ENCODE measurements at places on chromosomes 11 and 22. TPM values are rescaled to one million over a fixed set of nuclear protein-coding genes. Genes with fewer than 3 reads are reported as not detected.

The OR52I1 gene
- not detected for total RNA-seq

The LRRC56 gene
- total RNA-seq: 2.2 TPM

The MAP6 gene
- total RNA-seq: 0.23 TPM

The GRIA4 gene
- total RNA-seq: not detected

DNA sequence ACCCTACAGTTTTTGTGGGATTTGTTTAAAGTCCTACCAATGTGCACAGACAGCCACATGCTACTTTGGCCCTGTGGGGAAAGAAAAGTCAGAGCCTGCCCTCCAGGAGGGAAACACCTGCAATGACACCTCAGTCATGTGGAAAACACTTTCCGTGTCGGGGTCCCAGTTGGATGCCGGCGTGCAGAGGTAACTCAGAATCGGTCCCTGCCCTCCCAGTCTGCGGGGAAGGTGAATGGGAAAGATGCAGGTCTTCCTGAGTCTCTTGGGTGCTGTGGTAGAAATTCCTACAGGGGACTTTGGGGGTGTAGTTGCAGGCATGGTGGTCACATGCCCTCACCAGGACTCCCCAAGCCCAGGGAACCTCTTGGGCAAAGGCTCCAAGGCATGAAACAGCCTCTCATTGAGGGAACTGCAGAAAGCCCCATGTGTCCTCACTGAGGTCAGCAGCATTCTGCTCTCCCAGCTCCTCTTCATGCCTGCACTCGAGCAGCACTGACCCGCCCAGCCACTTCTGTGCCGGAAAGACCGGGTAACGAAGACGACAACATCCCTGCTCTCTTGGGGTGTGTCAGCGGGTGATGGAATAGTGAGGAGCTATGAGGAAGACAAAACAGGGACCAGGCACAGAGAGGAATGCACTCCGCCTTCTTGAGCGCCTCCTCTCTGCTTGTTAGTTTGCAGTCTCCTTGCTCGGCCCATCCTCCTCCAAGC lies 4.7 kb downstream of the RIBC2 start:
- peaks cover 45% of the 10 kb centered on the region for H3K36me3 ChIP-seq
- H3K27ac ChIP-seq: no peak overlapping the region
- H3K4me3 ChIP-seq: no peak overlapping the region
- H3K4me1 ChIP-seq: peaks cover 13% of the 10 kb centered on the region
- no peaks in the 10 kb centered on the region for H3K27me3 ChIP-seq

DNA sequence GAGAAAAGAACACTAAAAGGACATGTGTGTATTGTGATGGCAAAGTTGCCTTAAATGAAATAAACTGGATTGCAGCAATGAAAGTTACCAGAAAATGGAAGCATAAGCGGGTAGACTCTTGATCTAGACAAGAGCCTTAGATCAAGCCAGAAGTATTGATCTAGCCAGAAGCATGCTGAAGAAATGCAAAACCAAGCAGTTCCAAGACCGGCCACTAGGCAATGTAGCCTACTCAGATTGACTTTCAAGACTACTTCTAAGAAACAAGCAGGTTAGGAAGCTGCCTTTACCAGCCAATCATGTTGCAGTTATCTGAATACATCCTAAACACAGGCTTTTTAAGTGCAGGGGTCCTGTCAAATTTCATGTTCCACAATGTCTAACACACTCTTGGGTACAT lies 54.6 kb downstream of the KCNA4 start:
- no peak for DNase-seq
- no peak overlapping the region for H3K4me3 ChIP-seq
- H3K36me3 ChIP-seq: no peaks in the 10 kb centered on the region
- H3K4me1 ChIP-seq: no peaks in the 10 kb centered on the region

DNA sequence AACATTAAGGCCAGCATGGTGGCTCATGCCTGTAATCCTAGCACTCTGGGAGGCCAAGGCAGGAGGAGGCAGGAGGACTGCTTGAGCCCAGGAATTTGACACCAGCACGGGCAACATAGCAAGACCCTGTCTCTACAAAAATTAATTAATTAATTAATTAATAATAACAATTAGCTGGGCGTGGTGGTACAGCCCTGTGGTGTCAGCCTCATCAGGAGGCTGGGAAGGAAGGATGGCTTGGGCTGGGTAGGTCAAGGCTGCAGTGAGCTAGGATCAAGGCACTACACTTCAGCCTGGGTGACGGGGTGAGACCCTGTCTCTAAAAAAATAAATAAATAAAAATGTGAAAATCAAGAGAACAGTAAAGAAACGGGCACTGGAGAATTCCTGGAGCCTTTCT lies 1.4 kb downstream of the ARFGAP3 start:
- H3K4me1 ChIP-seq: peaks cover 9% of the 10 kb centered on the region
- H3K4me3 ChIP-seq: peak overlapping the region; percentile 91
- H3K27me3 ChIP-seq: no peaks in the 10 kb centered on the region

The RASSF7 gene
- 20.3 TPM for total RNA-seq

The HINFP gene
- total RNA-seq: 35.5 TPM

- no peak overlapping the region for H3K27ac ChIP-seq
- peaks cover 7% of the 10 kb centered on the region for H3K36me3 ChIP-seq
- H3K27me3 ChIP-seq: no peaks in the 10 kb centered on the region
- no peak overlapping the region for H3K4me3 ChIP-seq
- no peak for DNase-seq
Observed at GRCh38 chr22:43011079-43011478, 3.9 kb downstream of the PACSIN2 start.

GRCh38 chr22:49962012-49962750 lies 1.6 kb downstream of the PIM3 start:
- DNase-seq: peak; percentile 54
- H3K27me3 ChIP-seq: no peaks in the 10 kb centered on the region
- H3K4me3 ChIP-seq: peak overlapping the region; percentile 90
- peaks cover 18% of the 10 kb centered on the region for H3K4me1 ChIP-seq
- peaks cover 40% of the 10 kb centered on the region for H3K36me3 ChIP-seq

DNA sequence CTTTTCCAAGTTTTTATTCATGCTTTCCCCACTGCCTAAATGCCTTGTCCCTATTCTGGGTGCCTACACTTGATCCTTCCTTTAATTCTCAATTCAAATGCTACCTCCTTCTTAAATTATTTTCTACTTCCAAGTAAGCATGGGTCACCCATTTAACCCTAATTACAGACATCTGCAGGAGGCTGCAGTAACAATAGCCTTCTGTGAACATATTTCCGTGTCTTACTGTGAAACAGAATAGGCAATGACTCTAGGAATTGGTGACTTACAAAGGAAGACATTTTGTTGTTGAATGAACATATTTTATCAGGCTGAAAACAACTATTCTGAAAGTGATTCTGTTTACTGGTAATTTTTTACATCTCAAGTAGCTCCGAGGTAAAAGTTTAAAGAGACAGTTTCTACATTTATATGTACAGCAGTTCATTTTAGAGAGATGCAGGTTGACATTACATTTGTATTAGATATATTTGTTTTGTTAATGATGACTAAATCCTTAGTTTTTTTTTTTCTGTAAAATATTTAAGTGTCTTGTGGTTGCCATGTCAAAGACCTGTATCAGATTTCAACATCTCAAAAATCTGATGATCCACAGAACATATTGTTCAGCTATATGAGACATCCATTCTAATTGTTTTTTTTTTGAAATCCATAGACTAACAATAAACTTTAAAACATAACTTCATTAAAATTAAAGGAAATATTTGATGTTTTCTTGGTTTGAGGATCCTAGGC lies 316.8 kb downstream of the CASP12 start:
- H3K27ac ChIP-seq: no peak overlapping the region
- no peak for DNase-seq
- no peaks in the 10 kb centered on the region for H3K36me3 ChIP-seq

The SULT4A1 gene
- total RNA-seq: not detected

- no peaks in the 10 kb centered on the region for H3K36me3 ChIP-seq
- no peaks in the 10 kb centered on the region for H3K27me3 ChIP-seq
- no peak overlapping the region for H3K4me3 ChIP-seq
- H3K4me1 ChIP-seq: no peaks in the 10 kb centered on the region
- H3K27ac ChIP-seq: no peak overlapping the region
- no peak for DNase-seq
Observed at GRCh38 chr11:131750152-131750551, 379.7 kb downstream of the NTM start.

The OR52E6 gene
- not detected for total RNA-seq

- no peaks in the 10 kb centered on the region for H3K4me1 ChIP-seq
- H3K27ac ChIP-seq: no peak overlapping the region
- no peak overlapping the region for H3K4me3 ChIP-seq
- no peaks in the 10 kb centered on the region for H3K36me3 ChIP-seq
- no peak for DNase-seq
Observed at GRCh38 chr22:49103314-49104059, 724.2 kb downstream of the BRD1 start.

DNA sequence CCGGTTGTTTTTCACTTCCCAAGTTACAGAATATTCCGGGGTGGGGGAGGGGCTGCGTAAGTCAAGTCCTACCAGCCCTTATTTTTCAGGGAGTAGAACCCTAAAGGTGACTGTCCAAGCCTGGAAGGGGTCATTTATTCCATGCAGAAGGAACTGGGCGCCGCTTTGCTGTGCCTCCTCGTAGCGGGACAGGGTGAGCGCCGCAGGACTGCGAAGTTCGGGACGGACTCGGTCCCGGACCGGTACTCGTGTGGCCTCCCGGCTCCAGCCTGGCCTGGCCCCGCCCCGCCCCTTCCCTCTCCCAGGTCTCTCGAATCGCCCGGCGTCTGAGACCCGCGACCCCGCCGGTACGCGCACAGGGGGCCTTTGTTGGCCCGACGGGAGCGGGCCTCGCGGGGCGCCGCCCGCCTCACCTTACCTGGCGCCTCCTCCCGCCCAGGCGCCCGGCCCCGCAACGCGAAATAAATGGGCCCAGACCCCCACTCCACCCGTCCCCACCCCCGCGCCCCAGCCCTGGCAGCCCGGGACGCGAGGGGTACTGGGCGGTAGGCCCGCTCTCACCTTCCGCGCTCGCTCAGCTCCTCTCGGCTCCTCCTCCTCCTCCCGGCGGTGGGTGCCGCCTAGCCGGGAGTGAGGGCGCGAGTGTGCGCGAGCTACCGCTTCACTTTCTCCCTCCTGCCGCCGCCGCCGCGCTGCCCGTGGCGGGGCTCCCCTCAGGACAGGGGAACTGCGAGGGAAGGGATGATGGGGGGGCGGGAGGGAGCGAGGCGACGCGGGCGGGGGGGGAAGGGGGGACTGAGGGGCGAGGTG lies 698 bp downstream of the PAK1 start:
- no peaks in the 10 kb centered on the region for H3K36me3 ChIP-seq
- peak; percentile 42 for DNase-seq
- peaks cover 18% of the 10 kb centered on the region for H3K4me1 ChIP-seq
- H3K4me3 ChIP-seq: peak overlapping the region; percentile 78
- H3K27ac ChIP-seq: no peak overlapping the region
- H3K27me3 ChIP-seq: peaks cover 34% of the 10 kb centered on the region

The INSC gene
- not detected for total RNA-seq

All from activated T-helper 2 cell treated with anti-CD3 and anti-CD28 coated beads, Interferon-gamma antibody, Interleukin-2, Interleukin-4, amounts not matched to agents 10 μg/mL and 5 μg/mL and 100 μg/mL, durations not matched to agents 14 hours and 24 hours and 36 hours (primary cell).